ENCODE measurements at places on chromosomes 16 and 17.

DNA sequence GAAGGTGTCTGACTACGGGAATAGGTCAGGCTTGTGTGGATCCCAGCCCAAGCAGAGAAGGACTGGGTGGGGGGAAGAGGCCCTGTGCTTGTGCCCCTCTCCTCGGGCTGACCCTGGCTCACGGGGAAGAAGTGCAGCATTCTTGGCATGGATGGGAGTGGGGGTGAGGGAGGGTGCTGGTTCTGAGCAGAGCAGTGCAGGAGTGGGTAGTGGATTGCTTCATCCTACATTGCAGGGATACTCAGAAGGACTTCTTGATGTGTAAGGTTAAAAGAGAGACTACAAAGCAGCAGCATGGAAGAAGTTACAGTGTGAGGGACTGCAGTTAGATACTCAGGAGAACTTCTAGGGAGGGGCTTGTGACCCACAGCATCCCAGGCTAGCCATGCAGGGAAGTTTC lies 2.1 kb downstream of the ARHGAP23 start:
- DNase-seq, result no peak

GRCh38 chr16:48366165-48367093 lies 18.8 kb downstream of the SIAH1 start:
- DNase-seq, result no peak

GRCh38 chr17:5478992-5479391 lies 7.0 kb downstream of the DERL2 start:
- no peak for DNase-seq

DNA sequence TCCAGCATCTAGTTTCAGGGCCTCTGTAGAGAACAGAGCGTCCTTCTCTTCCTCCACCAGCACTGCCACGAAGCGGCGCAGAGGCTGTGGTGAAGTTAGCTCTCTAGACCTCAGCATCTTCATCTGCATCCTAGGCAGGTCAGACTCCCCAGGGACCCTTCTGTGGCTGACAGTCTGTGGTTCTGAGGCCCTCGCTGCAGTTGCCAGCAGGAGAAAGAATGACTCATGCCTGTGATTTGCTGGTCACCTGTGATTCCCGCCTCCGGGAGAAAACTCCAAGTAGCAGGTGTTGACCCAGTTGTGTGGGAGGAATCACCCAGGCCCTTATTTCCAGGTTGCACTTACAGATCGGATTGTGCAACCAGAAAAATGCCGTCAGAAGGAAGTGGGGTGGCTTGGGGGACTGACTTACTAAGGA lies 117.3 kb upstream of the CACNG5 start:
- DNase-seq, result no peak

GRCh38 chr16:16146380-16147315 lies 76.6 kb downstream of the ABCC6 start:
- DNase-seq, result no peak

DNA sequence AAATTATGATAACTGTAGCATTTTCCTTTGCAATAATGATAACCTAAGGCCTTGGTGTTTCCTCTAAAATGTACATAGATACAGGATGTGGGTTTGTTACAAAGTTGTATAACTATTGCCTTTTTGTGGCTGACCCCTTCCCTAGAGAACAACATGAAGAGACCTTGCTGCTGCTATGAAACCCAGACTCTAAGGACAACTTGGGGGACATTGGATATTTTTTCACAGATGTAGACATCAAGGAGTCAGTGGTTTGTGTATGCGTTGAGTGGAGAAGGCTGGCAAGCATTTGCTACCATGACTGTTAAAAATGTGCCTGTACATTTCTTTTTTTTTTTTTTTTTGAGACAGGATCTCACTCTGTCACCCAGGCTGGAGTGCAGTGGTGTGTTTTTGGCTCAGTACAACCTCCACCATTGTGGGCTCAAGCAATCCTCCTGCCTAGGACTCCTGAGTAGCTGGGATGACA lies 12.3 kb downstream of the HMOX2 start:
- no peak for DNase-seq

DNA sequence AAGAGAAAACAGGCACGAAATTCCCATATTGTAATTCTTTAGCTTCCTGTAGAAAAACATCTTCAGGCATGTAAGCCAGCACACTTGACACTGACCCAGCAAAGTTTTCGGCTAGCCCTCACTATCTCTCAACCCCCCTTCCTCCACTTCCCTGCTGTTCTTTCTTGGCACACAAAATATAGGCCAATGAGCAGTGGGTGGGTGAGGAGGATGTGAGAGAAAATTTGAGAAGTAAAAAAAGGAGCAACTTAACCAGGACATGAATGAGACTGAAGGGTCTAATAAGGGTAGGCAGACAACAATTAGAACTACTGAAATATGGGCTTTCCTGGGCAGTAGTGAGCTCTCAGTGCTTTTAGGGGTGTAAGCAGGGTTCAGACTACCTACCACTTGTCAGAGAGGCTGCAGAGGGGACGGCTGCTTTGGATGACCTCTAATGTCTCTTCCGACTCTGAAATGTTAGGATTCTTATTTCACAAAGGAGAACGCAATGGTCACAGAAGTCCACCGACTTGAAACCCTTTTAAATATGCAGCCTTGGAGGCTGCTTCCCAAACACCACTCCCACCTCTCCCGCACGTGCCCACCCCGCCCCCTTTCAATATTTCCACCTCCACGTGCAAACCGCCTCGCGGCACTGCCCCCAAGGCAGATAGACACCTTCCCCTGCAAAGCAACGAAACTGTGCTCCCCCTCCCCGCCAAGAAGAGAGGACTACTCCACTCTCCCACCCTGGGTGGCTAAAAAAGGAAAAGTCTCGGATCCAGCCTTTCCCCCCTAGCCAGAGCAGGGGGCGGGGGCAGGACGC lies 889 bp downstream of the MBTD1 start:
- no peak for DNase-seq

DNA sequence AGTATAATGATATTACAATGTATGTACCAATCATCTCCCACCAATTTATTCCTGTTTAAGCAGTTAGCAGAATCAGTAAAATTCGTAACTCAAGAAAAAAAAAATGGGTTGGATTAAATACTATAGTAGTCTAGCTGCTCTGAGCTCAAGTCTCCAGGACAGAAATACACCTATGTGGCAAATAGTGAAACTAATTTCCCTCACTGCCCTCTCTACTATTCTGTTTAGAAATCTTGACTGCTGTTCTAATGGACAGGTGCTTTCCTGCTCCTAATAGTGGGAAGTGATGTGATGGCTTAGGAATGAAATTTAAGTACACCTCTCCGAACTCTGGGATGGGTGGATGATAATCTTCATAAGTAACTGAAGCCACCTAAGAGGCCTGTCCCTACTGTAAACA lies 175.7 kb downstream of the KCNJ2 start:
- no peak for DNase-seq

DNA sequence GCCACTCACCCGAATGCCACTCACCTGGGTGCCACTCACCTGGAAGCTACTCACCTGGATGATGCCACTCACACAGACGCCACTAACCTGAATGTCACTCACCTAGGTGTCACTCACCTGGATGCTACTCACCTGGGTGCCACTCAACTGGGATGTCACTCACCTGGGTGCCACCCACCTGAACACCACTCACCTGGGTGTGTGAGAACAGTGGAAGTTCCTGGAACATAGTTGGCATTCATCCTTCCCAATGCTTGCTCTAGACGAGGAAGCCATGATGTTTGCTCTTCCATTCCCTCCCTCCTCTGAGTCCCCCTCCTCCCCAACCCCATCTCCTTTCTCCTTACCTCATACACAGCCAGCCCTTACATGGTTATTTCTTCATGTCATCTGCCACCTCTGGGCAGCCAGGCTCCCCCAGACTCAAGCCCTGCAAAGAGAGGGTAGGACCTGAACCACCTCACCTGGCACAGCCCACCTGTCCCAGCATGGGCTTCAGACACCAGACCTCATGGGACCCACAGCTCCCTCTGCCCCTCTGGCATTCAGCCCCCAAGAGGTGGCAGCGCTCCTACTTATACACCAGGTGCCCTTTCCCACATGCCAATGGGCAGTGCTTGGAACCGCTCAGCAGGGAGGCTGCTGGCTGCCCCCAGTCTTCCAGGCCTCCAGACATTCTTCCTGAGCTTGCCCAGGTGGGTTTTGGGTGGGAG lies 171.8 kb upstream of the FOXF1 start:
- DNase-seq, result no peak

DNA sequence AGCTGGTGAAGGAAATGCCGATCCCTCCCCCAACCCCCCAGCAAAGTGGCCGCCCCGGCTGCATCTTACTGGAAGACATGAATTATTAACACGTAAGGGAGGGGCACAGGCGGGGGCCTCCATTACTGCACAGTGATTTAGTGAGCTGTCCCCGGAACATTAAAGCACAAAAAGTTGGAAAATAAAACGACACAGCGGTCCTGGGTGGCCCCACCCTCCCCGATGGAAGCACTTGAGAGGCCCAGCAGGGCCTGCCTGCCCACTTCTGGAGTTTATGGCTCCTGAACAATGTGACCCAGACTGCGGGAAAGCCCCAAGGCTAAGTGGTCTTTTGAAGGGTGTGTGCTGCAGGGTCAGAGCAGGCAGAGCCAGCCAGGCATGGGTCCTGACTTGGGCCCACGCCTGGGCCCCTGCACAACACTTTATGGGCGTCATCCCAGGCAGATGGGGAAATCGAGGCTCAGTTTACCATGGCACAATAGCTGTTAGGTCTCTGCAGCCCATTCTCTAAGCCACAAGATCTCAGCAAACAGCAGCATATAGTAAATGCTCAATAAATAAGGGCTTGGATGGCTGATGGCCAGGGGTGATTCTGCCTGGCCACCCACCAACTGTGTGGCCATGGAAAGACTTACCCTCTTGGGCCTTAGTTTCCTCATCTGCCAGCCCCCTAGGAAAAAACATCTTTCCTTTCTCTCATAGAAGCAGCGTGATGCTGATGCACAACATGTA lies 22.8 kb downstream of the CCDC102A start:
- DNase-seq, result no peak

DNA sequence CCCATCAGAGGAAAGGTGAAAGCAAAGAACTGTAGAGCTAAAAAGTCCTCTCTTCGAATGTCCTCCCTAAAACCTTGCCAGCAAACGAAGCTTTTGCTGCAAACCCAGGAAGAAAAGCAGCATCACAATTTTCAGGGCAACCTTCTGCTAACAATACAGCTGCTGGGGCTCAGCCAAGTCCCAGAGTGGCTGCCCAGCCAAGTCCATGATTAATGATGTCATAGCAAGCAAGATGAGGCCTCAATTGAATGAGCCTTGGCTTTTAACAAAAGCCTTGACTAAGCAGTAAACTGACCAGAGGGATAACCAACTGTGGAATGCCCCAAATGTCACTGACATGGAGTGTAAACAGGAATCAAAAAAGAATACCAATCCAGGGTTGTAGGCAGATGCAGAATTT lies 342.7 kb downstream of the PMP22 start:
- no peak for DNase-seq

GRCh38 chr16:76194616-76195015 lies 82.6 kb upstream of the CNTNAP4 start:
- DNase-seq, result no peak

DNA sequence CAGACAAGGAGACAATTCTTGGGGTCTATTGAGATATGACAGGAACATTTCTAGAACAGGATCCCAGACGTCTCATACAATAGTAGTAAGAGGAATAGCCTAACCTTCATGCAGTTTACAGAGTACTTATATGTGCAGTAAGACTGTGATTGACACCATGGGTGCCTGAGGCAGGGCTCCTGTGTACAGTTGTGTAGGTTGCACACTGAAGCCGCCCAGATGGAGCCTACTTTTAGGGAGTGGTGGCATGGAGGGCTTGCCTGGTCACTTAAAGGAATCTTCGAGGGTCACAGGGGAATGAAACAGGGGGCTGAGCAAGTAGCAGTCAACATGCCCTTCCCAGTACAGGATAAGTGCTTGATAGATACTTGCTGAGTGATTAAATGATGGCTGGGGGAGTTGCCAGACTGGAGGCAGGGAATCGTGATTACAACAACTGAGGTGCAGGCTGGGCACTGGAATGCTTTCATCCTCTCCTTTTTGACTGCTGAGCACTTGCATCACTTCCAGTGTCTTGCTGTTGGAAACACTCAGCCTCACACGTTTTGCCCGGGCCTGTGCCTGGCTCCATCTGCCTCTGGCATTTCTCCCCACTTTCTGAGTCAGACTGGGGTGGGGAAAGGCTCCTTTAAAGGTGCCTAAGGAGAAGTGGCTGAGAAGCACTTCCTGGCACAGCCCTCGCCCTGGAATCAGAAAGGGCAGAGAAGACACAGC lies 71.0 kb downstream of the COPRS start:
- peak; percentile 57 for DNase-seq

- no peak for DNase-seq
These were observed 3.6 kb downstream of the CORO1A start for GRCh38 chr16:30186782-30187555.

DNA sequence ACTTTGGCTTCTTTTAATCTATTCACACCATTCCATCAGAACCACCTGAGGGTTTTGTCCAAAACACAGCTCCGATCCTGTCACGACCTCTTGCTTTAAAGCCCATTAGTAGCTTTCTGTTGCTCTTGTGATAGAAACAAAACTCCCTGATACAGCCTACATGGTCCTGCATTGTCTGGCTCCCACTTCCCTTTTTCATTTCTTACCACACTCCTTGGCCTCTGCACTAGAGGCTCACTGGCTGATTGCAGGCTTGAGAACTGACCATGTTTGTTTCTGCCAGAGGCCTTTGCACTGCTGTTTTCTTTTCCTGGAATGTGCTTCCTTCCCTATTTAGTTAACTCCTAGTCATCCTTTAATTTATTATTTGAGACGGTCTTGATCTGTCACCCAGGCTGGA lies 23.7 kb downstream of the IST1 start:
- DNase-seq, result no peak

- no peak for DNase-seq
These were observed 115.7 kb downstream of the ZNF423 start for GRCh38 chr16:49740256-49740655.

DNA sequence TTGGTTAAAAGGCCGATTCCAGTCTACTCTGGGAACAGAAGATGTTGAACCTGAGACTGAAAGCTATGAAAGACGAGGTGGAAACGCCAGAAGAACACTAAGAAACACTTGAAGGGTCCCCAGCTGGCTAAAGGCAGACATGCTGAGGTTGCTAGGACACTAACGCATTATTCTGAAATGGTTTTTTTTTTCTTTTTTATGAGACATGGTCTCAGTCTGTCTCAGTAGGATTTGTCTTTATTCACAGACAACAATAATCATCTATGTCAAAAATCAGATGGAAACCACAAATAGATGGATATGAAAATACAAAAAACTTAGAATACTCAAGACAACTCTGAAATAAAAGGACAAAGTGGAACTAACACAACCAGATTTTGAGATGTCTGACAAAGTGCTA lies 35.0 kb upstream of the RASD1 start:
- DNase-seq, result no peak

- no peak for DNase-seq
These were observed 152.5 kb downstream of the XYLT1 start for GRCh38 chr16:17318238-17318637.

- no peak for DNase-seq
These were observed 149.6 kb upstream of the GNAO1 start for GRCh38 chr16:56041556-56042140.

GRCh38 chr16:87406495-87407088 lies 14.5 kb downstream of the MAP1LC3B start:
- no peak for DNase-seq
